ENCODE measurements at places on chromosomes 7 and 10. TPM values are rescaled to one million over a fixed set of nuclear protein-coding genes. Genes with fewer than 3 reads are reported as not detected.

Gene ZNF365
- 2.4 TPM for total RNA-seq

GRCh38 chr7:139543801-139544603 lies 20.5 kb downstream of the CLEC2L start:
- H3K4me3 ChIP-seq = no peak overlapping the region
- no peak for DNase-seq
- no peaks in the 10 kb centered on the region for H3K4me1 ChIP-seq
- H3K27me3 ChIP-seq = no peaks in the 10 kb centered on the region
- H3K36me3 ChIP-seq = no peaks in the 10 kb centered on the region
- no peak overlapping the region for H3K27ac ChIP-seq

Gene ASIC3
- total RNA-seq = 0.37 TPM

- H3K4me3 ChIP-seq = no peak overlapping the region
- DNase-seq = peak; percentile 49
- H3K27me3 ChIP-seq = no peaks in the 10 kb centered on the region
These were observed 56.6 kb downstream of the TMEM209 start for GRCh38 chr7:130148561-130148960.

DNA sequence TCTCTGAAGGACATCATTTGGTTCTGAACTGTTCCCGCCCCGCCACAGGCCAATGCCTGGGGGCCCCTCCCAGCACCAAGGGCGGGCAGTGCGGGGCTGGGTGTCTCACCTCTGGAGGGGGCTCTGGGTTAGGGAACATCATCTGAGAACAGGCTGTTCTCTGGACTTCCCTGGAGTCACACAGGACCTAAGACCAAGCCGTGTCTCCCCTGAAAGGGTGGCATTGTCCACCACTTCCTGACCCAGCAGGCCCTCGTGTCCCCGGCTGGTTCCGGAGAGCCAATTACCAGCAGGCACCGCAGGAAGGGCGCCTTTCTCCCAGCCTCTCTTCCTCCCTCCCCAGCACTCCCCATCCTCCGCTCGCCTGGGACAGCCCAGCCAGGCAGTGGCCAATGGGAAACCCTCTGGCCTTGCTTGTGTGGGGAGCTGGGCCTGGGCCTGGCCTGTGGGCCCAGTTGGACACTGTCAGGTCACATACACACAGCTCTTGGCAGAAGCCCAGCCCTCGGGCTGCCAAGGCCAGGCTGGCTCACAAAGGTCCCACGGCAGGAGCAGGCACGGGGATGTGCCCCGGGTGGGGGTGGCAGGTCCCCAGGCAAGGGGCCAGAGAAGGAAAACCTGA lies 119.5 kb downstream of the SPDYE5 start:
- peak overlapping the region; percentile 11 for H3K4me3 ChIP-seq
- DNase-seq = peak; percentile 21
- H3K27me3 ChIP-seq = no peaks in the 10 kb centered on the region
- H3K27ac ChIP-seq = peak overlapping the region; percentile 89

Gene CRPPA
- total RNA-seq = 8.6 TPM

Gene COBL
- 38.1 TPM for total RNA-seq

DNA sequence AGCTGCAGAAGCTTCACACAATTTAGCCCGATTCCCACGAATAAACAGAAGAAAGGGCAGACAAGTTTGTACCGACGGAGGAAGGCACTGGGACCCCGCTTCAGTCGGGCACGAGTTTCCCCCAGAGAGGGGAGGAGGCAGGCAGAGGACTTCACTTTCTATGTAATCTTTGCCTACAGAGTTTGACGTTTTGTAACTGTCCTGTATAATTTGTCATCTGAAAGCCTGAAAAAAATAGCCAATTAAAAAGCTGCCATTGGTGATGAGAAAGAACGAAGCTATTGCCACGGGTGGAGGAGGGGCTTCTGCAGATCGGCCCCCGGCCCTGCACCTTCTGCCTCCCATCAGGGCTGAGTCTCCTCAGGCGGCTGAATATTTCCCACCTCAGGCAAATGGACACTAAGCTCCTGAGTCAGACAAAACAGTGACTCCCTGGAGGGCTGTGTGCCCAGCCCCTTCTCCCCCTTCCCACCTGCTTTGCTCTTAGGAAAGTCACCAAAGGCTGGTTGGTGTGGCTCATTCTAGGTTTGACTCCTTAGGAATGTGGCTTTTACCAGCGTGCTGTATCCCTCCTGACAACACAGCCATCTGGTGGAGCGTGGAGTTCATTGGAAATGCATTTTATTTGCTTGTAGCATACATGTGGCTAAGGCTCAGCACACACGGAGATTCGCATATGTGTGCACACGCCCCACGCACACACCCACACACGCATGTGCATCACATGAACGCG lies 117.4 kb downstream of the VIPR2 start:
- H3K36me3 ChIP-seq = no peaks in the 10 kb centered on the region
- no peak for DNase-seq
- H3K4me1 ChIP-seq = no peaks in the 10 kb centered on the region
- no peak overlapping the region for H3K4me3 ChIP-seq
- H3K27ac ChIP-seq = no peak overlapping the region

Gene CDH23
- 29.5 TPM for total RNA-seq

- H3K4me1 ChIP-seq = peaks cover 36% of the 10 kb centered on the region
- peak; percentile 69 for DNase-seq
- H3K27me3 ChIP-seq = no peaks in the 10 kb centered on the region
- H3K27ac ChIP-seq = peak overlapping the region; percentile 73
- no peak overlapping the region for H3K4me3 ChIP-seq
- no peaks in the 10 kb centered on the region for H3K36me3 ChIP-seq
These were observed 42.6 kb downstream of the FAM20C start for GRCh38 chr7:234708-235553.

DNA sequence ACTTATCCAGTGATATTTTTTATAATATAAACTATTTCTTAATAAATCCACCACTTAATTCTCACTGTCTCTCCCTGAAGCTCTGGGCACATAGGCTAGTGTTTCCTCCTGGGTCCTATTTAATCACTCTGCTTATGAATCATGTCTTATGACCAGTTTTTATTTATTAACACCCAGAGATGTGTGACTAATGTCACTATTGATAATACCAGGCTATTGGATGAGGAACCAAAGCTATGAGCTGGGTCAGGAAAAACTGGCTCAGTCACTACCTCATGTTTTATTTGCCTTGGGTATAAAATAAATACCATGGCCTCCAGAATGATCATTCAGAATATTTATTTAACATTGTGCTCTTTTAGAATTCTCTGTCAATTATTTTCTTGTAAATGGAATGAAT lies 5.2 kb downstream of the SEMA3E start:
- H3K36me3 ChIP-seq = no peaks in the 10 kb centered on the region
- no peaks in the 10 kb centered on the region for H3K4me1 ChIP-seq
- DNase-seq = no peak
- H3K27ac ChIP-seq = no peak overlapping the region

DNA sequence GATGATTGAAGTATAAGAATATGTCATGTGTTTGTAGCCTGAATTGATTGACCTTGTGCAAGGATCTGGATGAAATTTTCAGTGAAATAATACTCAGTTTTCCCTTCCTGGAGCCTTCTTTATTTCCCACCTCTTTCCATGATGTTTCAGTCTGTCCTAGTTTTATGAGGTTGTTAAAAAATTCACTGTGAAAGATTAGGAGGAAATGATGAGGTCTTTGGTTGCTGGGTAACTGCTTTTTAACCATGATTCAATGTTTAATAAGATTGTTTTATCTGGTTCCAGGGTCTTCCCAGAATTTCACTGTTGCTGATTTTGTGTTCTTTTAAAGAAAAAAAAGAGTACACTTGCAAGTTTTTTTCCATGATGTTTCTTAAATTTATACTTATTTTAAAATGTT lies 221.5 kb downstream of the MBL2 start:
- no peaks in the 10 kb centered on the region for H3K4me1 ChIP-seq
- H3K27me3 ChIP-seq = no peaks in the 10 kb centered on the region
- no peak overlapping the region for H3K27ac ChIP-seq
- peak; percentile 16 for DNase-seq
- no peaks in the 10 kb centered on the region for H3K36me3 ChIP-seq

DNA sequence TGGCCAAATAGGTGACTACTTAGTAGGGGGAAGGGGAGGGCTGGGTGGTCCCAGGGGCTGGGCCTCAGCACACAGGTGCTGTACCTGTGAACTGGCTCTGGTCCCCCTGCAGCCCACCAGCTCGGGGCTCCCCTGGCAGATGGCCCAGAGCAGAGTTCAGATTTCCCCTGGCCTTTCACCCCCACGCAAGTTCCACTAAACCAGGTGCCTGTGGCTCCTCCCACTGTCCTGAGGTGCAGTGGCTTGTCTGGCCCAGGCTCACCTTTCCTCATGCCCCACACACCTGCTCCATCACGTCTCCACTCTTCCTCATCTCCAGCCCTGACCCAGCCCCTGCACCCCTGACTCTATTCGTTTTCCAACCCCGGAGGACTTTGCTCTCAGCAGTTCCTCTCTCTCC lies 47.3 kb upstream of the OPALIN start:
- no peak overlapping the region for H3K27ac ChIP-seq
- DNase-seq = no peak
- H3K4me3 ChIP-seq = no peak overlapping the region
- H3K36me3 ChIP-seq = no peaks in the 10 kb centered on the region

- DNase-seq = no peak
- no peaks in the 10 kb centered on the region for H3K27me3 ChIP-seq
- H3K4me3 ChIP-seq = no peak overlapping the region
- no peak overlapping the region for H3K27ac ChIP-seq
These were observed 141.6 kb upstream of the WNT16 start for GRCh38 chr7:121187222-121187621.

Gene ZNF117
- 11.7 TPM for total RNA-seq

Gene PALS2
- 23.0 TPM for total RNA-seq

DNA sequence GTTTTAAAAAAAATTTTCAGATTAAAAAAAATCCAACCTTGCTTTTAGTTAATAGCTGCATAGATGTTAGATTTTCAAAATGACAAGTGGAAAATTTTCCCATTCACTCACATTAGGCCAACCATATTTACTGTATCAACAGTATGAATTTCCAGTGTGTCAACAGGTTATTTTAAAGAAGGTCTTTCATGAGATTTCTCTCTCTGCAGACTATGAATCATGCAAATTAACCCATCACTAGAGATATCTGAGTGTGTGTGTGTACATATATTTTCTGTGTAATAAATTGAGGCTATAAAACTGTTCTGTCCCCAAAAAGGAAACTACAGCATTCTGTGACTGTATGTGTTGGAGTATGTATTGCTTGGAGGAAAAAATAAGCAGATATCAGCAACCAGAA lies 305.6 kb downstream of the ARL4A start:
- no peak overlapping the region for H3K4me3 ChIP-seq
- DNase-seq = no peak
- no peak overlapping the region for H3K27ac ChIP-seq
- H3K4me1 ChIP-seq = no peaks in the 10 kb centered on the region

Gene CALML3
- 0.11 TPM for total RNA-seq

GRCh38 chr7:2060701-2061100 lies 172.0 kb downstream of the MAD1L1 start:
- no peak overlapping the region for H3K4me3 ChIP-seq
- peaks cover 7% of the 10 kb centered on the region for H3K36me3 ChIP-seq
- no peak for DNase-seq
- no peak overlapping the region for H3K27ac ChIP-seq
- H3K27me3 ChIP-seq = no peaks in the 10 kb centered on the region

Gene ANKRD61
- not detected for total RNA-seq

DNA sequence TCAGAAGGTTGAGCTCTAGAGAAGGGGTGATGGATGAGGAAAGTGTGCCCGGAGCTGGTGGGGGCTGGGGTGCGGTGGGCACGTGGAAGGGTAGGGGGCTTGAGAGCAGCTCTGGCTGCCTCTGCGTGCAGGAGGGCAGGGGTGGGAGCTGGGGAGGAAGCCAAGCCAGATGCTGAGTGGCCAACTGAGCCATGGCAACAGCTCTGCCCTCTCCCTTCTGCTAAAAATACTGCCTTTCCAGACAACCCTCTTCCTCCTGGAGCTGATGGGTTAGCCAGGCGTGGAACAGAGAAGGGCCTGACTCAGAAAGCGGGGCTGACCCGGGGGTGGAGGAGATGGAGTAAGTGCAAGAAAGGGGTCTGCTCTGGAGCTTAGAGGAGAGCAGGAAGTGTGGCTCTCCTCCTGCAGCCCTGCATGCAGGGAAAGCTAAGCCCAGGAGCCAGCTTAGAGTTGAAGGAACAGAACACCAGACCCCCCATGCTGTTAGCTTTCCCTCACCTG lies 114.6 kb upstream of the AGK start:
- no peak for DNase-seq
- H3K4me3 ChIP-seq = no peak overlapping the region
- no peaks in the 10 kb centered on the region for H3K27me3 ChIP-seq
- no peaks in the 10 kb centered on the region for H3K4me1 ChIP-seq
- no peaks in the 10 kb centered on the region for H3K36me3 ChIP-seq
- no peak overlapping the region for H3K27ac ChIP-seq

DNA sequence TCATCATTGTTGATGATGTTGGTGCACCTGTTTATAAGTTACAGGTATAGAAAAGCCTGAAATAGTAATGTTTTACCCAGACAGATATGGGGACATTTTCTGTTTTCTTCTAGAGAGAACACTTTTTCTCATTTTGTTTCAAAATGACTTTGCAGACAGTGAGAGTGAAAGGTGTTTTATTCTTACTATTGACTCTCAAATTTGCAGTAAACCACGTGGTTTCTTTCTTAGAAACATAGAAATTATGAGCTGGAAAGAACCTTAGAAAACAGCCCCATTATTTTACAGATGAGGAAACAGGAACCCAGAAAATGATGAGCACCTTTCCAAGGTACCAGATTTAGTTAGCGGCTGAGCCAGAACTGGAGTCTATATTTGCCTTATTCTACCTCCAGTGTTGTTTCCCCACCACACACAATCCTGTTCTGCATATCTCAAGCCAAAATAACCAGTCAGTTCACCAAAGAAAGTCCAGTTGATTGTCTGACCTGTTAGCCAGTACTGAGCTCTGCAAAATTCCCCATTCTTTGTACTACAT lies 138.9 kb upstream of the AHR start:
- H3K27ac ChIP-seq = no peak overlapping the region
- H3K27me3 ChIP-seq = no peaks in the 10 kb centered on the region
- H3K4me1 ChIP-seq = no peaks in the 10 kb centered on the region

Gene ELAPOR2
- 64.1 TPM for total RNA-seq

Gene FBXL13
- total RNA-seq = 6.0 TPM

GRCh38 chr7:69808391-69808790 lies 210.1 kb downstream of the AUTS2 start:
- H3K27ac ChIP-seq = no peak overlapping the region
- H3K36me3 ChIP-seq = no peaks in the 10 kb centered on the region
- H3K4me3 ChIP-seq = no peak overlapping the region
- no peaks in the 10 kb centered on the region for H3K4me1 ChIP-seq

DNA sequence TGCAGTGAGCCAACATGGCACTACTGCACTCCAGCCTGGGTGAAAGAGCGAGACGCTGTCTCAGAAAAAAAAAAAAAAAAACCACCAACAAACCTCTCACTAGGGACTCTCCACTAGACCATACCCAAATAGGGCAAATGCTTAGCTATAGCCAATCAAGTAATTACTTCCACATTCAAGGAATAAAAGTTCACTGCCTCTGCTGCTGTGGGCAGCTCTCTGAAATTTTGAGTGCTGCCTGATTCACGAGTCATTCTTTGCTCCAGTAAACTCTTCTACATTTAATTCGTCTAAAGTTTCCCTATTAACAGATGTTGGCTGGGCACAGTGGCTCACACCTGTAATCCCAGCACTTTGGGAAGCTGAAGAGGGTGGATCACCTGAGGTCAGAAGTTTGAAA lies 4.7 kb upstream of the NRBF2 start:
- no peaks in the 10 kb centered on the region for H3K36me3 ChIP-seq
- H3K4me3 ChIP-seq = no peak overlapping the region
- no peaks in the 10 kb centered on the region for H3K27me3 ChIP-seq
